ENCODE measurements at places on chromosomes 2 and 18.

DNA sequence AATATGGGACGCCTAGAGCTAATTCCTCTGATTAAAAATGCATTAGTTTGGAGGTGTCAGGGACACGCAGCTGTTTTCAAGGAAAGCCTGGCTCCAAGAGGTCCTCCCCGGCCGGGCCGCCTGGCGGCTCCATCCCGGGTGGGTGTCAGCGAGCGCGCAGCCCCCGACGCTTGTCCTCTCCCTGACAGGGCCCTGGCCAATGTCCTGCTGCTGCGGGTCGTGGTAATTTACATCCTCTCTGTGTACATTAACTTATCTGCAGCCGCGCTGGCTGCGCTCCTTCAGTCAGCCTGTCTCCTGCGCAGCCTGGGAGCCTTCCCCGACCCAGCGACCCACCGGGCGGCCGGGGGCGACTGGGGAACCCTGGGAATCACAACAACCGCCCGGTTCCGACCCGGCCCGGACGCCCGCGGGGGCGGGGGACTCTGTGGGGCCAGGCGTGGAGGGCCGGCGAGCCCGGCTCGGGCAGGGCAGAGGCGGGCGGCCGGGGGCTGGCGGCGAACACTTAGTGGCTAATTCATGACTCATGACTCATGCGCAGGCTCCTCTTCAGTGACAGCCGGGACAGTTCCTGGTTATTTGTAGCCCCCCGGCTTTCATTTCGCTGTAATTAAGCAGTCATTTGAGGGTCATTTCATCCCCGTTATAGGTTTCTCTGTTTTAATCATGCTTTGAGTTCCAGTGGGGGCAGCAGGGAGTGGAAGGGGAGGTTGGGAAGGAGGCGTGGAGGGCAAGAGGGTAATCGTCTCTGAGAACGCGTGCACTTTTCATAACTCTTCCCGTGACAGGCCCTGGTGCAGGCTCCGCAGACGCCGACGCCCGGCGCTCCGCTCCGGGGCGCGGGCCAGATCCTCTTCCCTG lies 141.9 kb upstream of the CTAGE1 start:
- no peak for DNase-seq

DNA sequence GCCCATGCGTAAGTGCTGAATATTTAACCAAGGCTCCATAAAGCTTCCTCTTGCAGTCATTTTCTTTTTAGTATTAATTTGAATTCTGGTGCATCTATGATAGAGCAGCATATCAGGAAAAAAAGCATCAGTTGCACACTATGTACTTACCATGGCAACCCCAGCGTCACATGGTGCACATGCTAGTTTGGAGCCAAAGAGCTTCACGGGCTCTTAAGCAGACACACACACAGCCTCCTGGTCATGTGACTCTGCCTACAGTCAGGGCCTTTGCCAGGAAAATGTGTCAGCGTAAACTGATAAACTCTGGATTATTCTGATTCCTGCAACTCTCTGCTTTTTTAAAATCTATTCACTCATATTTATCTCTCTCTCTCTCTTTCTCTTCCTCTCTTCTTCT lies 30.2 kb downstream of the NYAP2 start:
- no peak for DNase-seq

DNA sequence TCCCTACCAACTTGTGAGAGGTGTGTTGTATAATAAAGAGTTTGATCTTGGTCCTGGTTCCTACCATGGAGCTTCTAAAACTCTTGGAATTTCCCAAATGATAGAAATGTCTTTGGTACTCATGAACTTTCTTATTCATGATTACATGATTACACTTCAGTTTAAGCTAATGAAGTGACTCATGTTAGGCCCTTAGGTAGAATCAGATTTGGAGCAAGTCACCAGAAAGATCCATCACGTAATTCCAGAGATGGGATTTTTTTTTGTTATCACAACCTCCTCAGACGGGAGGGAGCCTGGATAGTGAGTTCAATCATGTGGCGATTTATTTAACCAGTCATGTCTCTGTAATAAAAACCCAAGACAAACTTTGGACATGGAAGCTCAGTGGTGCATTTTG lies 1287.6 kb upstream of the ZEB2 start:
- DNase-seq, result no peak

DNA sequence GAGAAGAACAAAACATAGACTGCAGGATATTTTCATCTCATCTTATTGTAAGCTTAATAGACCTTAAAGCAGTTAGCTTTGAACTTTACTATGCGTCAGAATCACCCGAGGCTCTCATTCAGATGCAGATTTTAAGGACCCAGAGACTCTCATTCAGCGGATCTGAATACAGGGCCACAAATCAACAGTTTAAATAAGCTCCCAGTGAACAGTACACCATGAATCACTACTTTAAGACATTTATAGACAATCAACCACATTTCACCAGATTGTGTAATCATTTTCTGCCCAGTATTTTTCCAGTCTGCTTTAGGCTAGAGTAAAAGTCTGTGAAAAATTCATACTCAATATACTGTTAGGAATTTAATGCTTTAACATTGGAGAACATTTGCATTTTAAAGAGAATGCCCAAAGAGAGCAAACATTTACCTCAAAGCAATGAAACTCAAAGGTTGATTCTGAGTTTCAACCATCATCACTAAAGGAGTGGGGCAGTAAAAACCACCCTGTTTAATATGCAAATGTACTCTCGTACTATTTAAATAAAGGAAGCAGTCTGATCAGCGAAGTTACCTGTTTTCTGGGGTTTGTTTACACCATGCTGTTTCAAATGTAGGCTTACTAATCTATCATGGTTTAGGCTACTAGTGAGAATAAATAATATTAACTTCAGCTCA lies 11.0 kb upstream of the ALPK2 start:
- DNase-seq, result no peak

- DNase-seq, result no peak
Measured at GRCh38 chr2:149690825-149691224, 103.2 kb upstream of the MMADHC start.

- no peak for DNase-seq
Measured at GRCh38 chr2:11387100-11387390, 42.6 kb upstream of the ROCK2 start.

GRCh38 chr2:129805899-129806298 lies 173.6 kb upstream of the RAB6C start:
- no peak for DNase-seq

GRCh38 chr18:38747153-38747552 lies 1181.6 kb upstream of the CELF4 start:
- DNase-seq, result no peak

GRCh38 chr2:12050396-12050795 lies 304.0 kb downstream of the LPIN1 start:
- no peak for DNase-seq

DNA sequence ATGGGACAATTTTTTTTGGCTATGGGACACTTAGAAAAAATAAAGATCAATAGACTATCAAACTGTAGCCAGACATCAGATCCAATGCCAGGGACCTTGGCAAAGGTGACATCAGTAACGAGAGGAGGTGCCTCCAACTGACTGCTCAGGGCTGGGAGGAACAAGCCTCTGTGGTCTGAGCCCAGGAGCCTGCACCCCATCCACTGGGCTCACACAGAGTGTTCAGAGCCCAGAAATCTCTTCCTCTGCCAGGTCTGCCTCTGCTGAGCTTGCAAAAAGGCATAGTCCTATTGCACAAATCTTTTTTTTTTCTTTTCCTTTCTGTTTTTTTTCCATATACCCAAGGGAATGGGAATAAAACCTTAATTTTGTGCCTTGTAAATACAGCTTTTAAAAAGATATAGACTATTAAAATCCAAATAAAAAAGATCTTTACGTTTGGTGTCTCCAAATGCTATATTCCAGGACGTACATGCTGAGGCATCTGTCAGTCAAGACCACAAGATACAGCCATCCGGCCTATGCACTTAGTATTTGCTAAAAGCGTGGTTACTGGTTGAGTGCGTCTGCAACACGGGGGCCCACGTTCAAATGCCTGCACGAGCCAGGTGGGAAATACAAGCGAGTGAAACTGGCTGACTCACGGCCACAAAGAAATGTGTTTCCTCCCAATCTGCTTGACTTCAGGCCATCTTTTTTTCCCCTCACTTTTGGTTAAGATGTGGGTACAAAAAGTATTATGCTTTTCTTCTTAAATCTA lies 7.8 kb upstream of the ARHGAP25 start:
- peak; percentile 60 for DNase-seq

DNA sequence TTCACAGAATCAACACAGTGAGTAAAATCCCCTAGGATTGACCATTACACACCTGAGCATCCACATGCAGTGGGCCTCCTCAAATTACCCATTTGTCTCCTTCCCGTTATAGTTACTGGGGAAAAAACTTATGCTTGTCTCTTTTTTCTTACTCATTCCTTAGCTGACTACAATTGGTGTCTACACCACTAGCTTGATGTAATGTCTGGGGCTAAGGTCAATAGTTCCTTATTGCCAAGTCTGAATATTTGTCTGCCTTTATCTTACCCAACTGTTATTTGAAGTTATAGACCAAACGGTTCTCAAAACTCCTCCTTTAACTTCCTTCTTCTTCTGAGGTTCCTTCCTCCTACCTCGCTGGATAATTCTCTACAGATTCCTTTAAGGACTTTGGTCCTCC lies 41.9 kb upstream of the TMEM17 start:
- DNase-seq, result no peak

GRCh38 chr2:104077573-104077972 lies 776.3 kb upstream of the POU3F3 start:
- no peak for DNase-seq

DNA sequence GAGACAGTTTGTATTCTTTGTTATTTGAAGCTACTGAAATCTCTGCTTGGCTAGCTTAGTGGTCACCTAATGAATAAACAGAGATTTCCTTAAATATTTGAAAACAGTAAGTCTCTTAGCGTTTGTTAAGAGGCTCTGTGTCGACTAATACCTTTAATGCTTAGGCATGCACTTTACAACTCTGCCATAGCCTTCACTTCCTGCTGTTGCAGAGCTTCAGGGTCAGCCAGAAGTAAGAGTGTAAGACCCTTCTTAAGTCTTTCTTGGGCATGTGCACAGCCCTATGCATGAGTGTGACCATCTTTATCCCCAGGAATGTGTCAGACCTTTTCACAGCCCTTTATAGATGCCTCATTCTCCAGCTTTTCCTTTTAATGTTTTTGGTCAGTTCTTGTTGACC lies 195.3 kb upstream of the ALPP start:
- no peak for DNase-seq

DNA sequence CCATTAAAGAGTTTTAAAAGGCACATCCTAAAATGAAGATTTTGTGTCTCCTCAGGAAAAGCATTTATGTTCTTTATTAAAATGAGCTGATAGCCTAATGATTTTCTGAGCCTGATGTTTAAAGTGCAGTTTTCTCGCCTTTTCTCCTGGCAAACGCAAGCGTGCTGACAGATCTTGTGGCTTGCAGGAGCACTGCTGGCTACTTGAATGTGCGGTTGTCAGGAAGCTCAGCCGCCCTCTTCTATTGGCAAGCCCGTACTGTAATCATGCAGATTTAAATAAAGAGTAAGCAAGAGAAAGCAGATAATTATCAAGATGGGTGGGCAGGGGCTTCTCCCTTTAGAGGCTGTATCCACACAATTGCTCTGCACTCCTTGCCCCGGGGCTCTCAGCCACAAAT lies 139.5 kb upstream of the SPHKAP start:
- DNase-seq, result no peak

- no peak for DNase-seq
Measured at GRCh38 chr2:222862106-222862908, 1.5 kb downstream of the ACSL3 start.

DNA sequence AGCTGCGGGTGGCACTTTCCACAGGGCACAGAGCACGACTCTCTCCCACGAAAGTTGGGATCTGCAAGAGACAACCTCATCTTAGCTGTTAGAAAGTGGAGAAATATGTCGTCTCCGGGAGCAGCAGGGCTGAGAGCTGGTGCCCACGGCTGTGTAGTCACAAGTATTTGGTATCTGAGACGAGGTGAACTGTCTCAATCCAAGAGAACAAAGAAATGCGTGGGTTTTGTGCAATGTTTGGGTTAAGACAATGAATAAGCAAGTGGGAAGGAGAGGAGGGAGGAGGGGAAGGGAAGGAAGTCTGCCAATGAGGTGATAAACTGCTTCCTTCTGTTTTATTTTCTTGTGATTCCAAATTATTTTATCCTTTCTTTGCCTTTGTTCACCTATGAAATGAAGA lies 18.0 kb downstream of the DYTN start:
- DNase-seq, result no peak

DNA sequence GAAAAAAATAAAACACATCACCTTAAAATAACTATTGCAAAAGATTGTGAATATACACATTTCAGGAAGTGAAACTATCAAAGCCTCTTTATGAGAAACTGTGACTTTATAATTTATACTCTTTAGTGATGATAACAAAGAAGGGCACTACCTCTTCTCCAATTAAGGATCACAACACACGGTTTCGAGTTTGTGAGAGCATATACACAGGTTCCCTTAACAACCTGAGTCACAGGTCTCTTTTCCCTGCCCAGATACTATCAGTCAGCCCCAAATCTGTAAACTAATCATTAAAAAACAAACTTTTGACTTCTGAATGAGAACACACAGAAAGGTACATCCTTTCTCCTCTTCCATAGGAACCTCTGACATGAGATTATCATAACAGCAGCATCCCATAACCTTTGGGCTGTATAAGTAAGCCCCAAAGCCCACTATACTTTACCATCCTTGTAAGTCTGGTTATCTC lies 44.9 kb downstream of the PTPN2 start:
- DNase-seq, result no peak

- DNase-seq, result peak; percentile 63
Measured at GRCh38 chr2:70124983-70125480, 37.8 kb downstream of the PCBP1 start.

GRCh38 chr2:24019729-24020128 lies 9.8 kb downstream of the MFSD2B start:
- no peak for DNase-seq

DNA sequence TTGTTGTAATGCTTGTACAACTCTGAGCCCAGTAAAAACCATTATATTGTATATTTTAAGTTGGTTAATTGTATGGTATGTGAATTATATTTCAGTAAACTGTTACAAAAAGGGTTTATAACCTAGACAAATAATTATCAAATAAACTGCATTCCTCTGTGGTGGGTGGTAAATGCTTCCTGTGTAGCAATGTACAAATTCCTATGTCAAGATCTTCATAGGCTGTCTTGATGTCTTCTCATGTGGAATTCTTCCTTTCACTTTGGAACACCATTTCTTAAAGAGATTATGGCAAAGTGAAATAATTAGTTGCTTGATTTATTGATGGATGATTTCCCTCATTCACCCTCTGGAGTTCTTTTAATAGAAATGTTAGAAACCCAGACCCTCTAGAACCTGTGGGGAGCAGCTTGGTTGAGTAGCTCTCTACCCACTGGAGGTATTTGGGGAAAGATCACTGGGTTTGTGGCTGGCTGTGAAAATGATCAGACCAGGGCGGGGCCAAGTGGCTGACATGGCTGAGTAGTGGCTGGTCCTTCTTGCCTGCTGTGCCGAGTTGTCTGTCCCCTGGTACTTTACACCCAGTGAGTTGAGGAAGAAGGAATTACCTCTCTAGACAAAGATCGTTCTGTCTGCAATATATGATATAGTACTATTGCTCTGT lies 22.4 kb upstream of the MGAT5 start:
- no peak for DNase-seq

DNA sequence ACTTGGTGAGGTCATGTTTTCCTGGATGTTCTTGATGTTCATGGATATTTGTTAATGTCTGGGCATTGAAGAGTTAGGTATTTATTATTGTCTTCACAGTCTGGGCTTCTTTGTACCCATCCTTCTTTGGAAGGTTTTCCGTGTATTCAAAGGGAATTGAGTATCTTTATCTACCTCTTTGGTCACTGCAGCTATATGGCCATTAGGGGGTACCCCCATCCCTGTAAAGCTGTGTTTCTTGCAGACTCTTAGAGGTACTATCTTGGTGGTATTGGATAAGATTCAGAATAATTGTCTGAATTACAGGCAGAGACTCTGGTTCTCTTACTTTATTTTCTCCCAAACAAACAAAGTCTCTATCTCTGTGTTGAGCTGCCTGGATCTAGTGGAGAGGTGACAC lies 401.6 kb upstream of the FSIP2 start:
- DNase-seq, result no peak
